ENCODE measurements at places on chromosomes 3 and 15.

GRCh38 chr15:51121118-51121517 is 26.4 kb upstream of the TNFAIP8L3 start:
- DNase-seq, result no peak

DNA sequence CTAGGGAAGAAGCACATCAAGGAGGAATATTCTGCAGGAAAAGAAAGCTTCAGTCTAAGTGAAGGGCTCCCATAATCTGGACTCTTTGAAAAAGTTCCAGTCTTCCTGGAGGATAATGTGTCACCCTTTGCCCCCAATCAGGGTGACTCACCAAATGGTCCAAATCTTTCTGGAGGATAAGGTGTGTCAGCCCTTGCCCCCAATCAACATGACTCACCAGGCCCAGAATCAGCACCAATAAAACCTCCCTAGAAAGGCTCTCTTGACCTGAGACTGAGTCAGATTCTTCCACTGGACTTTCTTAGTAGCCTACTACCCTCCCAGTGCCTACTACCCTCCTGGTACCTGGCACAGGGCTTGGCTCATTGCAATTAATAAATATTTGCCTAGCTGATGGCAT is 9.5 kb upstream of the ARL14 start:
- DNase-seq, result no peak

GRCh38 chr3:4582624-4583023 is 89.5 kb downstream of the ITPR1 start:
- DNase-seq, result no peak

- DNase-seq, result peak; percentile 88
Measured at GRCh38 chr3:50268703-50269451, at the start of gene SEMA3B. Gene SEMA3B (plus strand): TSS chr3:50269147. CDS start chr3:50269241, 94 bp downstream.

GRCh38 chr3:128408693-128409623 is 57.7 kb downstream of the DNAJB8 start:
- DNase-seq, result no peak

GRCh38 chr3:74561881-74562280 is 52.6 kb downstream of the CNTN3 start:
- DNase-seq, result no peak

DNA sequence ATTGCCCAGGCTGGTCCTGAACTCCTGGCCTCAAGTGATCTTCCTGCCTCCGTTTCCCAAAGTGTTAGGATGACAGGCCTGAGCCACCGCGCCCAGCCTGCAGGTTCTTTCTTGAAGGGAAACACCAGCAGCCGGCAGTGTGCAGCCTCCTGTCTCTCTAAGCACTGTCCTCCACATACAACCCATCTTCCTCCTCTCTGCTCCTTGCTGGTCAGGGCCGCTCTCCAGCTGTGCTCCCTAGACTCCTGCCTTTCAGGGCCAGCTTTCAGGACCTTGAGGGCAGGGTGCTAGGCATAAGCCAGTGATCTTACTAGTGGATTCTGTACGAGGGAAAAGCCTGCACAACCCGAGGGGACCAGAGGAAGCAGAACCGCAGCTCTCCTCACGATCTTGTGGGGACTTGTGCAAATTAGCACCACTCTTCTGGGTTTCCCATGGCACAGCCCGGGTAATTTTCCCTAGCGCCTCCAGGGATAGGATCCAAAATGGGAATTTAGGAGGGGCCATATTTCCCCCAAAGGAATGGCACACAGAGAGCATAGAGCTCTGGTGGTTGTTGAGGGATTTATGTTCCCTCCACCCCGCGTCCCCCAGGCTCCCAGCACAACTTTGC is 18.2 kb upstream of the CORO2B start:
- no peak for DNase-seq

GRCh38 chr15:64865998-64866520 is 24.3 kb downstream of the PLEKHO2 start:
- DNase-seq, result no peak

DNA sequence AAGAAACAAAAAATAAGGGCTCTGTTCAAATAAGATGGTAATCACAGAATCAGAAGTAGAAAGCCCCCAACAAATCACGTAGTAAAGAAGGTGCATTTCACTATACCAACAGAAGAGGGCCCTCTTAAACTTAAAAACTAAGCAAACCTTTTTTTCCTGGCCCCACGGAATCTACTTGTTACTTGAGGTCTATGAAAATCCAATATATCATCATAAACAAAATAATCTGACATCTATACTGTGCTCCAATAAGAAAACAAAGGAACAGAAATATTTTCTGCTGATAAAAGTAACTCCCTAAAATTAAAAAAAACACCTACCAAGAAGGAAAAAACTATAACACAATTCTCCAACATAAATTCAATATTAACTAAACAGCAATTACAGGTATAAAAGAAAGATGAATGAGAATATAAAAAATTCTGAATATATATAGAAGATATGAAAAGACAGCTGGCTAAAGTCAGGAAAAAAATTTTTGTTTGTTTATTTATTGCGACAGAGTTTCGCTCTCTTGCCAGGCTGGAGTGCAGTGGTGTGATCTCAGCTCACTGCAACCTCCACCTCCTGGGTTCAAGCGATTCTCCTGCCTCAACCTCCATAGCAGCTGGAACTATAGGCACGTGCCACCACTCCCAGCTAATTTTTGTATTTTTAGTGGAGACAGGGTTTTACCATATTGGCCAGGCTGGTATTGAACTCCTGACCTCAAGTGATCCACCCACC is 81.8 kb downstream of the CLASP2 start:
- peak; percentile 60 for DNase-seq

GRCh38 chr3:186121278-186121677 is 12.4 kb upstream of the ETV5 start:
- no peak for DNase-seq

- DNase-seq, result no peak
Measured at GRCh38 chr15:101554115-101554915, 64.8 kb upstream of the PCSK6 start.

GRCh38 chr3:131688370-131688769 is 185.6 kb upstream of the MRPL3 start:
- no peak for DNase-seq

DNA sequence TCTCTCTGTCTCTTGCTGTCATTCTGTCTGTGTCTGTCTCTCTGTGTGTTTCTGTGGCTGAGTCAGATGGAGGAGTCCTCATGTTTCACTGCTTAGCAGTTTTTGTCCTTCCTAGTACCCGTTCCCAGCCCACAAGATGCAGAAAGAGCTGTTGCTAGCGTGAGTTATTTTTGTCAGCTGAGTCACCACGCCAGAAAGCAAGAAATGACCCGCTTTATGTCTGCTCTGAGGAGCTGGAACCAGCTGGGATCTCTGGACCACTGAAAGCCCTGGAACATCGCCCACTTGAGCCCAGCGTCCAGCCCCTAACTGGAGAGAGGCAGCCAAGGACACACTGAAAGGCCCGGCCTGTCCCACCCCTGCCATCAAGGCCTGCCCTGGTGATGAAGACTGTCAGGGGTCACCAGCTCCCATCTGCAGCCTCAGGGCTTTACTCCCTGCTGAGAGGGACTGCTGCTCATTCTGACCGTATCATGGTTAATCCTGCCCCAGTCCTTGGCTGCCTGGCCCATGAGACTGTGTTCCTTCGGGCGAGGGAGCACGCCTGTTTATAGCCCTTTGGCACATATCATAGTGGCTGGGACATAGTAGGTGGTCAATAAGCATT is 101.7 kb upstream of the TPM1 start:
- DNase-seq, result peak; percentile 56

GRCh38 chr3:19662486-19662885 is 271.5 kb downstream of the EFHB start:
- no peak for DNase-seq

DNA sequence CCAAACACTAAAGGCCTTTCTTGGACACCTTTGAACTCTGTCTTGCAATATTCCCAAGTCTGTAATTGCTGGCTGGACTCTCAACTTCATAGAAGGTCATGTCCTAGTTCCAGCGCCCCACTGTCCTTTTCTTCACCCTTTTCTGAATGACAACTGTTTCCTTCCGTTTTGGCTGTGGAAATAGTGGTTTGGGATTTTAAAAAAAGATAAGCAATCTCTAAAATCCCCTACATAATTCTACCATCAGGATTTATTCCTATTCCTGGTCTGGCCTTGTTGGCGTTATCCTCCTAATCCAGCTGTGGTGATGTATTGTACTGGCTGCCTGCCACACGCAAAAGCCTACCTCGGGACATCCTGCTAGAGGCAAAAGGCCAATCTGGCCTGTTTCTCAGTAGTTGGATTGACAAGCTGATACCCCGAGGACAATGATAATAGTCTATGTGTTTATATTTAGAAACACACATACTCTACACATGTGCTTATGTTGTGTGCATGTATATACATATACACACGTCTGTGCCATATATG is 440.3 kb upstream of the DPH6 start:
- no peak for DNase-seq

DNA sequence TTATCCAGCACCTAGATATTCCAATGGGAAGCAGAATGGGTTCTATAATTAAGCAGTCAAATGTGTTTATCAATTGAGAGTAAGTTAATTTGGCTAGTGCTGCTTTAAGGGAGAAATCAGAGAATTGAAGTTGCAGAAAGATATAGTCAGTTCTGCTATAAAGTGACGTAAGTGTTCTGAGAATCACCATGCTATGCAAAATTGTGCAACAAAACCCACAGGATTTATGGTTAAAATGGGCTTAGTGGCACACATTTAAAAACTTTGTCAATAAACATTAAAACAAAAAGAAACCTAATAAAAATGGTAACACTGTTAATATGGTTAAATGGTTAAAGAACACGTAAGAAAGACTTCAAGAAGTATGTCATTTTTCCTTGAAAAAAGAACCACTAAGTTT is 74.5 kb downstream of the TMEM108 start:
- no peak for DNase-seq

GRCh38 chr3:160929595-160929994 is 173.6 kb downstream of the PPM1L start:
- peak; percentile 70 for DNase-seq

- no peak for DNase-seq
Measured at GRCh38 chr3:169790687-169791429, 17.7 kb downstream of the MYNN start.

- no peak for DNase-seq
Measured at GRCh38 chr3:77042343-77042742, 2.4 kb downstream of the ROBO2 start.

DNA sequence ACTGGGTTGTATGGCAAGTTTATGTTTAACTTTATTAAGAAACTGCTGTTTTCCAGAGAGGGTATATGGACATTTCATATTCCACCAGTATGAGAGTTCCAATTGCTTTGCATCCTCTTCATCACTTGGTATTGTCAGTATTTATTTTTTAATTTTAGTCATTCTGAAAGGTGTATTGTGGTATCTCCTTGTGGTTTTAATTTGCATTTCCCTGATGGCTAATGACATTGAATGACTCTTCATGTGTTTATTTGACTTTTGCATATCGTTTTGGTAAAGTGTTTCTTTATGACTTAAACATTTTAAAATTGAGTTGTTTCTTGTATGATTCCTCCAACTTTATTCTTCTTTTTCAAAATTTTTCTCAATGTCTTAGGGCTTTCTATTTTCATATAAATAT is 44.4 kb downstream of the IL1RAP start:
- no peak for DNase-seq

DNA sequence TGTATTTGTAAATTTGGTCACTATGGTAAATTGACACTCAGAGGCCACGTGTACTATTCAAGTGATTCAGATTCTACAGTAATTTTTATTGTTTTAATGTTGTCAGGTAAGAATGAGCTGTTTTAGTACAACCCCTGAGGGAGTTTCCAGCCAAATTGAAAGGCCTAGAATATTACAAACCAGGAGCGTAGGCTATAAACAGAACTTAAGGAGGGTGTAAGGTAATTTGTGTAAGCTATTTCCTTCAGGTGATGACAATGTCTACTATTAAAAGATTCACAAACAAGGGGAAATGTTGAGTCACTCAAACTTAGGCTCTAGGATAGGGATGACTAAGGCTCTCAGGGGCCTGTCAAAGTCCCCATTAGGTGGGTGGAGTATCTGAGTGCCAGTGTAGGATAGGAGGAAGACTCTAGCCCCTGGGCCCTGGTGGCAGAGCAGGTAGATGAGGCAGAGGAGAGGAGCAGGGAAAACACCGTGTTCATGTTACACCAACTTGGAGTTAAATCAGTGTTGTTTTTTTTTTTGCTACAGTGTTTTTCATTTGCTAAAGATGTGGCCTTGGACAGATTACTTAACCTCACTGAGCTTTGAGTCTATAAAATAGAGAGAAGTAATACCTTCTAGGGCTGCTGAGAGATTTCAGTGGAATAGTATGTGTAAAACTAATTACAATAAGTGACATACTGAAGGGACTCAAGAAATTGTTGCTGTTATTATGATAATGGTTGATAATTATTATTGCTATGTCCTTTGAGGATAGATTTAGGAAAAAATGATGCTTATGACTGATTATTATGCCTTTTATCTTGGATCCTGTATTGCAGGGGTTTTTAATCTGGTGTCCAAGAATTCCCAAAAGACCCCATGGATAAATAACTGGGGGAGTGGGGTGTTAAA is 10.3 kb downstream of the TM4SF1 start:
- no peak for DNase-seq

DNA sequence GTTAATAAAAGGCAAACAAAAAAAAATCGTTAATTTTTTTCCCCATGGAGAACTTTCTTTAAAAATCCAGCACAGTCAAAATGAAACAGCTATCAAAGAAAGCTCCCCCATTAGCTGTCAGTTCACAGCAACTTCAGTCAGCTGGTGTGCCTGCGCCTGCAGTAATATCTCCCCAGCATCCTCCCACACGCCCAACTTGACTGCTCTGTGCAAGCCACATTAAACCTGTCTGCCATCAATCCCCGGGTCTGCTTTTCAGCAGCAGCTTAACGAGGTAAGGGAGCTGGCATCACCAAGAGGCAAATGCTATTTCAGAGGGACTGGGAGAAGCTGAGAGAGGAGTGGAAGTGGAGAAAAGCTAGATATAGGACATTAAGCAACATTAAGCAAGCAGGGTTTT is 337.5 kb downstream of the GAP43 start:
- DNase-seq, result no peak

GRCh38 chr3:106381939-106382335 is 513.1 kb upstream of the CBLB start:
- DNase-seq, result no peak

GRCh38 chr15:85404176-85404917 is 23.9 kb downstream of the AKAP13 start:
- DNase-seq, result no peak

GRCh38 chr15:30929064-30929669 is 25.5 kb downstream of the FAN1 start:
- DNase-seq, result no peak

GRCh38 chr3:123085932-123086627 is 19.3 kb downstream of the PDIA5 start:
- DNase-seq, result no peak

GRCh38 chr3:108311797-108312196 is 15.4 kb downstream of the HHLA2 start:
- no peak for DNase-seq

GRCh38 chr3:168968609-168969008 is 694.9 kb downstream of the MECOM start:
- DNase-seq, result no peak

DNA sequence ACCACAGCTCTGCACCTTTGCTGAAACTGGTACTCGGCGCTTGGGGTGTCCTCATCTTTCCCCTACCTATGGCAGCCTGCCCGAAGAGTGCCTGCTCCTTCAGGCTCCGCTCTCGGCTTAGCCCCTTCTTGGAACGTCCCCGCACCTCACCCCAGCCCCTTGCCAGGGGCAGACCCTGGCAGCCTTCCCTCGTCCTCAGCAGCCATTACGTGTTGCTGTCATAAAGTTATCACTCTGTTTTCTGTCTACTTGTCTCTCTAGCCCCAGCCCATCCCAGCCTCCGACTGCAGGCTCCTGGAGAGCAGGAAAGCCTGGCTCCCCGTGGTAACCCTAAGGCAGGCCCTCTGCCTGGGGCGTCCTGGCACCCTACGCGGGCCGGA is 5.1 kb upstream of the BAHD1 start:
- DNase-seq, result no peak

- DNase-seq, result no peak
Measured at GRCh38 chr3:105988540-105989212, 119.9 kb upstream of the CBLB start.
